ENCODE measurements at places on chromosomes 6 and 20.

- no peak for DNase-seq
Measured at GRCh38 chr20:44491635-44492395, 16.1 kb downstream of the TTPAL start.

DNA sequence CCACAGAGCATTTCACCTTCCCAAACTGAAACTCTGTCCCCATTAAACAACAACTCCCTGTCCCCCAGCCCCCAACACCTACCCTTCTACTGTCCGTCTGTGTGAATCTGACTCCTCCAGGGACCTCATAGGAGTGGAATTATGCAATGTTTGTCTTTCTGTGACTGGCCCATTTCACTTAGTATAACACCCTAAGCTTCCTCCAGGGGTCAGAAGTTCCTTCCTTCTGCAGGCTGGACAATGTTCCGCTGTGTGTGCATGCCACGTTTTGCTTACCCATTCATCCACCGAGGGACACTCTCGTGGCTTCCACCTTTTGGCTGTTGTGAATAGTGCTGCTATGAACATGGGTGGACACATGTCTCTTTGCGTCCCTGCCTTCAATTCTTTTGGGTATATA is 37.6 kb upstream of the MPC1 start:
- DNase-seq = no peak

DNA sequence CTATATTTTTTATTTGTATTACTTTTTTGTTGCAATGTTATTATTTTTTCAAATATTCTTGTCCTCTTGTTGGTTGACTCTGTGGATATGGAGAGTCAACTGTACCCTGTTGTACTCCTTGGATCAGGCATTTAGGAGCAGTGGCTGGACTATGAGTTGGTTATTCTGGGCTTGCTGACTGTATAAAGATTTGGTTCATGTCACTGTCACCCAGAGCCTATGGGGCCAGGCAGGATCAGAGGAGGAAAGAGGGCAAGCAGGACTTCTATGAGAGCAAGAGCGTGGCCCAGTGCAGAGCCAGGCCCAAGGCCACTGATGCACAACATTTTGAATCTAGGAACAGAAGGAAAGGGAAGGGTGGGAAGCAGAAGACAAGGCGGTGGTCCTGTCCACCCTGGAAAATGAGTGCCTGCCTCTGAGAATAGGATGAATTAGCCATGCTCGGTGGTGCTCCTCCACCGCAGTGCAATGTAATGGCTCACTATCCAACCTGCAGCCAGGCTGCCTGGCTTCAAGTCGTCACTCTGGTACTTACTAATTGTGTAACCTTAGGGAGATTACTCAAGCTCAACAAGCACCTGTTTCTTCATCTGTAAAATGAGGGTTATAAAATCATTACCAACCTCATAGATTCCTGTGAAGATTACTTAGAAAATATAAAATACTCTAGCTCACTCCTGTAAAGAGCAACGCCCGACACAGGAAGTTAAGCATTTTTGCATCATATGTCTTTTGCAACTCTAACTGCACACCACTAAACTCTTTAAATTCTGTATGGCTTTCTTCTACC is 192.1 kb downstream of the KCNQ5 start:
- no peak for DNase-seq

GRCh38 chr20:45959956-45960630 is 11.9 kb downstream of the ZNF335 start:
- DNase-seq = no peak

All from activated T-cell treated with anti-CD3 and anti-CD28 coated beads for 24 hours (primary cell).